Stimulated activated CD8-positive, alpha-beta memory T cell treated with anti-CD3 and anti-CD28 coated beads, Interleukin-15, amount 100 ng/mL, for 48 hours (primary cell): ENCODE measurements at places on chromosomes 12 and 14.
A peak's percentile ranks its signal among the peaks of the same experiment; 100 is the strongest.

DNA sequence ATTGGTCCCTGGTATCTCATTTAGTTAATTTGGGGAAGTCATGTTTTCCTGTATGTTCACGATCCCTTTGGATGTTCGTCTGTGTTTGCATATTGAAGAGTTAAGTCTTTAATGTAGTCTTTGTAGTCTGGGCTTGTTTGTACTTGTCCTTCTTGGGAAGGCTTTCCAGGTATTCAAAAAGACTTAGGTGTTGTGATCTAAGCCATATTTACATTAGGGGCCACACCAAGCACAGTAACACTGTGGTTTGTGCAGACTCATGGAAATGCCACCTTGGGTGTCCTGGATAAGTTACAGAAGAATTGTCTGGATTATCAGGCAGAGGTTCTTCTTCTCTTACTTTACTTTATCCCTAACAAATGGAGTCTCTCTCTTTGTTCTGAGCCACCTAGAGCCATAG lies 380.3 kb downstream of the CCER1 start:
- no peak for DNase-seq

- DNase-seq = no peak
These were observed 80.2 kb upstream of the FUT8 start for GRCh38 chr14:65332141-65332871.

DNA sequence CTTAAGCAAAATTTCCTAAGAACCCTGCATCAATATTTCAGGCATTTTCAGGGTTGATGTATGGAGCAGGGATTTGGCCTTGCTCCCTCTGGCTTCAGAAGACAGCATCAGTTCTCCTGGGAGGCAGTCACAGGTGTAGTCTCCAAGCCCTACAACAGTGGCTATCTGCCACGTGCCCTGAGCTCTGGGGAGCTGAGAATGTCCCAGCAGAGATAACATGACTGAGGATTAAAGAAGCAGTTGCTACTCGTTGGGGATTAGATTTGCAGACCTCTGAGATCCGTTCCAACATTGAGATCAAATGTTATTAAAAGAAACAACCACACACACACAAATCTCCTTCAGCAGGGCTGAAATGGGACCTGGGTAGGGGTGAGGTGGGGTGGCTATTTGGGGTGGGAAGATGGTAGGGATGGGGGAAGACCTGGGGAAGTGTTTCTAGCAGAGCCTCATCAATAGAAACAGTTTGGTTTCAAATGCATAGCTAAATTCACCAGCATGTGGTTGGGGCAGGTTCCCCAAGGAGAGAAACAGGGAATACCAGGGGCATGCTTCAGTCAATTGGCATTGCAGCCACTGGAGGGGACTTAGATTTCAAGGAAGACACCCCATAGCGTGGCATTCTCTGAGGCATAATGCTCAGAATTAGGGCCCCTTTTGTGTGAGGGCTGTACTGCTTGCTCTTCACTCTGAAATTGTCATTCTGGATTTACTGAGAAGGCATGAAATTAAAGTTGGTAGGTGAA lies 15.2 kb upstream of the FAM234B start:
- no peak for DNase-seq

DNA sequence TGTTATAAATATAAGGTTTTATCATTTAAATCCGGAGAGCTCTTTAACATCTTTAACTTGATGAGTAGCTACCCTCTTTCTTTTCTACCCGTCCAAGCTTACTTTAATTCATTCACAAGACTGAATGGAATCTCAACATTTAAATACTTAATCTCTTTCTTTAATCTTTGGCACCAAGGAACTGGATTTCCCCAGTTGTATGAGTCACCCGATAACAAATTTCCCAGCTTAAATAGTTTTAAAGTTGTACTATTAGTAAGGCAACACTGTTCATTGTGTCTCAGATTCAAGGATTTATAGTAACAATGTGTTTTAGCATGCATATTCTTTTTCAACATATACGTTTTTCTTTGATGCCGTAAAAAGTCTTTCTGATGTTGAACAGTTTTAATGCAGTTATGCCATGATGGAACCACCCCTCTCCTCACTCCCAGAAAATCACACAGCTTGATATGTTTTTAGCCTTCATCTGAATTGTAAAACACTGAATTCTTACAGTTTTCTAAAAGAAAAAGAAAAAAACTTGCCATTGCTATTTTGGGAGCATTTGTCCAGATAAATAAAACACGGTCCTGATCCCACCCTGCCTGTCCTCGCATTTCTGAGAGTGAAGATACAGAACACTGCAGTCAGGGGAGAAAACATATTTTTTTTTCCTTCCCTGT lies 16.0 kb upstream of the LRP6 start:
- no peak for DNase-seq

DNA sequence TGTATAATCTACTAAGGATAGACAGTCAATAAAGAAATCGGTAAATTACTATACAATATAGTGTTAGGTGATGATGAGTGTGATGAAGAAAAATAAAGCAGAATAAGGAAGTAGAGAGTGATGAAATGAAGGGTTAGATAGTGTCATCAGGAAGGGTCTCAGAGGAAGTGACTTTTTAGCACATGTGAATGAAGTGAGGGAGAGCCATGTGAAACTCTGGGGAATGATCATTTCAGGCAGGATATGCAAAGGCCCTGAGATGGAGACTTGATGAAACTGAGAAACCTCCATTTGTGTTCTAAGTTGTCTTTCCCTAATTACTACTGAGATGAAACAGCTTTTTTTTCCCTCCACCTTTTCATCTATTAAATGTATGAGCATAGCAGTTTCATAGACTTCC lies 19.4 kb upstream of the GNPTAB start:
- no peak for DNase-seq

DNA sequence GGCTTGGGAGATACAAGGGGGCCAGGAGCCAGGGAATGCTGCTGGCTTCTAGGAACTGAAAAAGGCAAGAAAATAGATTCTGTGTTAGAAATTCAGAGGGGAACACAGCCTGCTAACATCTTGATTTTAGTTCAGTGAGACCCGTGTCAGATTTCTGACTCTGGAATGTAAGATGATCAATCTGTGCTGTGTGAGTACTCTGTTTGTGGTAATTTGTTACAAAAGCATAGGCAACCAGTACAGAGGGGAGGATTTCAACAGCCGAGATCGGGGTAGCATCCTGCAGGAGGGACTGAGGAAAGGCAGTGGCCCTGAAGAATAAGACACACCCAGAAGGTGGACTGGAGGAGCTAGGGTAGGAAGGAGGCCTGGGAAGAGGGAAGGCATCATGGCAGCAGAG lies 410.0 kb upstream of the CCDC196 start:
- DNase-seq = no peak

GRCh38 chr14:103279142-103280025 lies 54.7 kb upstream of the EIF5 start:
- no peak for DNase-seq

DNA sequence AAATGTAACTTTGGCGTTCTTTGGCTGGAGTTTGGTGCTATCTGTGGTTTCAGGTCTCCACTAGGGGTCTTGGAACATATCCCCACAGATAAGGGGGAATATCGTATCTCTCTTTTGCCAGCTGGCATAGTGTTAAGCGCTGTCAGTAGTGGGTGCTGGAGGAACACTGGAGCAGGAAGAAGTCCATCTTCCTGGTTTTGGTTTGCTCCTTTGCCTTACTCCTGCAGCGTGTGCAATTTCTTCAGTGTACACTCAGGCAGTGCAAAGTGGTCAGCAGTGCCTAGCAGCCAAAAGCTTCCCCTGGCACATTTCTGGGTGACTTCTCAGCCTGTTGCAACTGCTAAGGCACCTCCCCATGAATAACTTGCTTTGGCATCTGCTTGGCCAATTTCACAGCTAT lies 11.7 kb upstream of the RIPK3 start:
- DNase-seq = no peak

DNA sequence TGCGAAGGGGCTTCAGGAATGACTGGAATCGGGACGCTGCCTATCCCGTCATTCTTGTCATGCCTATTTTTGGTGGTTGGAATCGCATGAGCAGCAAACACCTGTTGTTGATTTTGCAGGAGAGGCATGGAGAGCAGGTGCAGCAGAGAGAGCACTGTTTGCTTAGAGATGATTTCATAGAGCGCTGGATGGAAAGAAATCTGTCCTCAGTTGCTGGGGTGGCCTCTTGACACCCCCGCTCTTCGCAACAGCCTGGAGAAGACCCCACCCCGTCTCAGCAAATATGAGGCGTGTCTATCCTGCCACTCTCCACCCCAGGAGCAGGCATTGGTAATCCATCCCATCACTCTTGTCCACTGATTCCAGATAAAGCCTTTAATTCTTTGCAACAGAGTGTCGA lies 19.3 kb upstream of the NCOR2 start:
- DNase-seq = no peak

- DNase-seq = no peak
These were observed 14.2 kb upstream of the PPP1R12A start for GRCh38 chr12:79949098-79949497.

DNA sequence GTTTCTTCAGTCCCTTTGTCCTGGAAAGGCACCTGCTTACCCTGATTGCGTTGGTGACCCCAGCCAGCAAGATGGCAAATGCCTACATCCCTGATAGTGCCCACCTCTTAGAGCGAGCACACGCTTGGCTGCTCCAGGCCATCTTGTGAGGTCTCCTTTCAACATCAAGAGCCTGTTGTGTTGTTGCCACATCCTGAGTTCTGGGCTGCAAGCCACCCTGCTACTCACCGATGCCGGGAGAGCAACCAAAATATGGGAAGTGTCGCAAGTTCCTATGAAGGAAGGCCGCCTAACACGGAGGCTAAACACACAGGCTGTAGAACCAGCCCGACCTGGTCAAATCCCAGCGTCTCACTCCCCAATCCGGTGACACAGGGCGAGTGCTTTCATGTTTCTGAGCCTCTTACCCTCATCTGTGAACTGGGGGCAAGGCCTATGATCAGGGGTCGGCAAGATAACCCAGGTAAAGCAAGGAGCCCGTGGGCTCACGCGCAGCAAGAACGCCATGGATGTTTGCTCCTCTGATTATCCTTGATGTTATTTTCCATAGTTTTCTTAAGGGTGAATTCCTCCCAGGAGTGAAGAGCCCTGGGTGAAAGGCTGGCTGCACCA lies 98.4 kb downstream of the LGMN start:
- DNase-seq = no peak

DNA sequence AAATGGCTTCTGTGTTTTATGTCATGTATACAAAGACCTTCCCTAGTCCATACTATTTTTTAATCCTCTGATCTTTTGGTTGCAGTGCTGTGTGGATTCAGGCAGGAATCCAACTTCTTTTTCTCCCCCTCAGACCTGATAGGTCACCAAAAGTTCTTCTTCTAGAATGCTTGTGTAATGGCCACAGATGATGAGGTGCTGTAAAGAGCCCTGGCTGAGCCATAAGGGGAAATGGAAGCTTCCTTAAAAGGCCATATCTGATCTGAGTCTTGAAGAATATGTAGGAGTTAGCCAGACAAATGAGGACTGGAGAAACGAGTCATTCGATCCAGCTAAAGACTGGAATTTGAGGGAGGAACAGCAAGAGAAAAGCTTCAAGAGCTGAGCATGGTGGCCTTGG lies 353.9 kb downstream of the PCNX1 start:
- DNase-seq = no peak

- peak; percentile 7 for DNase-seq
These were observed 501 bp downstream of the RIMKLB start for GRCh38 chr12:8698132-8698851.

GRCh38 chr12:50160643-50161042 lies 6.5 kb downstream of the CERS5 start:
- no peak for DNase-seq

GRCh38 chr12:74490390-74491064 lies 47.1 kb upstream of the ATXN7L3B start:
- DNase-seq = no peak

- no peak for DNase-seq
These were observed 2.5 kb downstream of the KRT4 start for GRCh38 chr12:52811191-52812072.

DNA sequence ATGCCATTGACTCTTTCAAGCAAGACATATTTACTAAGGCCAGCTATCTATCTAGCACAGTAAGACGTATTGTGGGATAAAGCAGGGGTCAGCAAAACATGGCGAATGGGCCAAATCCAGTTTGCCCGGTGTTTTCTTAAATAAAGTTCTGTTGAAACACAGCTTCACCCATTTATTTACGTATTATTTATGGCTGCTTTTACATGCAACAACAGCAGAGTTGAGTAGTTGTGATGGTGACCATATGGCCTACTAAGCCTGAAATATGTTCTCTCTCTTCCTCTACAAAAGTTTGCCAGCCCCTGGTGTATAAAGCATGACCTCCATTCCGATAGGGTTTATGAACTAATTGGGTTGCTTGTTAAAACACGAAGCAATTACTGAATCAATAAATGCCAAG lies 322.1 kb downstream of the CCDC91 start:
- DNase-seq = no peak

GRCh38 chr14:76997257-76997970 lies 31.1 kb downstream of the IRF2BPL start:
- DNase-seq = no peak

DNA sequence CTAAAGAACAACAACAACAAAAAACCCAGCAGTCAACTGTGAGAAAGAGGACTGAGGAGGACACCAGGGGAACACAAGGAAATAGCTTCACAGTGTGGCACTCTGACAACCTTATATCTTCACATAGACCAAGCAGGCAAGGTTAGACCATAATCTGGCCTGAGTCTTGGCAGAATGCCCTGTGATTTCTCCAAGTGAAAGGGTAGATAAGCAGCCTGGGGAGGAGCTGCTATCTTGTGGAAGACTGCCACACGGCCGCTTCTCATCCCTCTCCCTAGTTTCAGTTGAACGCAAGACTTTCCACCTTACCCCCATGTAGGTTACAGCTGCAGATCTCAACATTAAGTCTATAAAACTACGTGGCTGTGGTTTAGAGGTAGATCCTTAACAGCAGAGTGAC lies 3.7 kb downstream of the SLC25A21 start:
- no peak for DNase-seq

- no peak for DNase-seq
These were observed 135.8 kb downstream of the SSPN start for GRCh38 chr12:26331136-26331535.

GRCh38 chr14:104723651-104724406 lies at the start of gene ADSS1:
TSS of gene ADSS1 (plus strand) at chr14:104724229. CDS start at chr14:104724271, 42 bp downstream.
- DNase-seq = peak; percentile 36

DNA sequence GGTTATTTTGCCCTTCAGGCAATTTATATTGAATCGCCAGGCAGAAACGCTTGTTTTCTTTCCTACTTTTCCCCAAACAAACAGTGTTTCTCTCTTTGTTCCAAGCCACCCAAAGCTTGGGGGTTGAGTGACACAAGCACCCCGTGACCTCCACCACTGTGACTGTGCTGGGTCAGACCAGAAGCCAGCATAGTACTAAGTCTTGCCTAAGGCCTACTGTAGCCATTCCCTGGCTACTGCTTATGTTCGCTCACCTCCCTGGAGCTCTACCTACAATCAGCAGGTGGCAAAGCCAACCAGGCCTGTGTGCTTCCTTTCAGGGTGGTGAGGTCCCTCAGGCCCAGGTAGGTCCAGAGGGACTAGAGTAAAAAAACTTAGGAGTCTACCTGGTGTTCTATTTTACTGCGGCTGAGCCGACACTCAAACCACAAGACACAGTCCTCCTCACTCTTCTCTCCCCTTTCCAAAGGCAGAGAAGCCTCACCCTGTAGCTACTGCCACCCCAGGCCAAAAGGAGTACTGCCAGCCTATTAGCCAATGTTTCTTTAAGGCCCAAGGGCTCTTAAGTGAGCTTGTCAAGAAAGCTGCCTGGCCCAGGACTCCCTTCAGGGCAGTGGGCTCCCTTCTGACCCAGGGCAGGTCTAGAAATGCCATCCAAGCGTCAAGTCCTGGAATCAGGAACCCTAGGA lies 411.8 kb upstream of the MIS18BP1 start:
- DNase-seq = no peak

- DNase-seq = no peak
These were observed 25.9 kb downstream of the NOC4L start for GRCh38 chr12:132170094-132170636.

GRCh38 chr12:15886372-15887042 lies 4.3 kb downstream of the STRAP start:
- no peak for DNase-seq
